Activated T-cell treated with anti-CD3 and anti-CD28 coated beads, Interleukin-2, amount 50 U/mL, for 4 hours (primary cell): ENCODE measurements at places on chromosomes 4 and X. TPM values are rescaled to one million over a fixed set of nuclear protein-coding genes. Genes with fewer than 3 reads are reported as not detected.
A peak's percentile ranks its signal among the peaks of the same experiment; 100 is the strongest.

Gene DRP2
- total RNA-seq: 0.30 TPM

- DNase-seq: no peak
Observed at GRCh38 chr4:102429553-102429952, 71.6 kb upstream of the NFKB1 start.

DNA sequence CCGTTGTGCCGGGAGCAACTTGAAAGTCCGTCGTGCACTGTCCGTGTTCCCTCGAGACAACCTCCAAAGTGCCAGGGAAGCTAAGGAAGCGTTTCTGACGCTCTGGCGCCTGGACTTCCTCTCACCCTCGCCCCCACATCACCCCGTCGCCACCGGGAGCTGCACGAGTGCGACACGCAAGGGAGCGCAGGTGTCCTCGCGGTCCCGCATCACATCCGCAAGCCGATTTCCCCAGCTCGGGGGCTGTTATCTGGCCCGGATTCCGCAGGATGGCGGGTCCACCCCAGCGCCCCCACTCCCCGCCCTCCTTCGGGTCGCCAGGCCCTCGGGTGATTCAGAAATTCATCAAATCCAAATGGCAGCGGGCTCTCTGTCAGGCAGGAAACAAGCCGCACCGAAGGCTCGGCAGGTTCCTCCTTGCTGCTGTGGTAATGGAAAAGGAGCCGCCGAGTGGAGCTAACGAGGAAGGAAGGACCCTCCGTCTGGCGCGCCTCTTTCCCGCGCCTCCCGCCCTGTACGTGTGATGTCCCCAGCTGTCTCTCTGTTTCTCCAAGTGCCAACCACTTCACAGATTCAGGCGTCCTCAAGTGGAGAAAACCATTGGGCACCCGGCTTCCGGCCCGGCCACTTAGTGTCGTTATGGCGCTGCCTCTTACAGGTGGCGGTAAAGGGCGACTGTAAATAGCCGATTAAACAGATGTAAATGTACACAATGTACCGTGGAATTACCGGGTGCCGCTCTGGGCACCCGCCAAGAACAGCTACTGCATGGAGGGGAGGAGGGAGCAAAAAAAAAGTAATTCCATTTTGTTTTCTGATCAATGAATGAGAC is 921 bp upstream of the SETD7 start:
- DNase-seq: peak; percentile 48

DNA sequence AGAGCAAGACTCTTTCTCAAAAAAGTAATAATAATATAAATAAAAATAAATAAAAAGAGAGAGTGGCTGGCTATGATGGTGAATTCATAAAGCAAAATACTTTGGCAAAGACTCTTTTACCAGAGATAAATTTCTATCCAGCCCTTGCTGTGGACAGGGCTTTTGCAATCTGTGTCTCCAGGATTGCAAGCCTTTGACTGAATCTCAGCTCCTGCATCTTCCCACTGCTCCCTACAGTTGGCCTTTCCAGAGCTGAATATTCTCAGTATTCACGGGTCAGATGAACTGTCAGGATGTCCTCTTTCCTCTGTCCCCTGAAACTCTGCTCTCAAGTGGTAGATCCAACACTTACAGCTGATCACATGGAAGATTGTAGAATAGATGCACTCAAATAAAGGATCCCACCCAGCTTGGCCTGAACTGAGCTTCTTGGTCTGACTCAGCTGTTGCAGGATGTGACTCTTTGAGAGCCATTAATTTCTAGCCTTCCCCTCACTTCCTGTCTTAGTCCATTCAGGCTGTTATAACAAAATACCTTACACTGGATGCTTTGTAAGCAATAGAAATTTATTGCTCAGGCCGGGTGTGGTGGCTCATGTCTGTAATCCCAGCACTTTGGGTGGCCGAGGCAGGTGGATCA is 123.4 kb upstream of the GUCY1A1 start:
- no peak for DNase-seq

- no peak for DNase-seq
Observed at GRCh38 chrX:487836-488235, 101.1 kb upstream of the PPP2R3B start.

- no peak for DNase-seq
Observed at GRCh38 chrX:48890296-48890925, 7.2 kb downstream of the TIMM17B start.

- DNase-seq: no peak
Observed at GRCh38 chrX:31279359-31279758, 207.5 kb upstream of the FTHL17 start.

DNA sequence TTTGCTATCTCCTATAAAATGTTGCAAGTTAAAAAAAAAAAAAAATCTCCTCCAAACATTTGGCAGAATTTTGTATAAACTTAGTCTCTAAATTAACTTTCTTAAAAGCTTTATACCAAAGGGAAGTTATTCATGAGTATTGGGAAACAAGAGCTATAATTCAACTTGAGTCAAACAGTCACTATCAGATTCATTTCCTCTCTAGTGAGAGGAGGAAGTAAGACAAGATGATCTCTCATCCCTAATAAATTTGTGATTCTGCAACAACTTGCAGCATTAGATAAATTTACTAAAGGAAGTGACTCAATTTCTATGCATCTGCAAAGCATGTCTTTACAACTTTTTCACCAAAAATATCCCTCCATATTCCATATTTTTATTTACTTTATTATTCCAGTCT is 135.4 kb upstream of the GNPDA2 start:
- DNase-seq: no peak

GRCh38 chr4:13108096-13108495 is 376.0 kb downstream of the RAB28 start:
- DNase-seq: no peak

Gene SLC49A3
- 0.53 TPM for total RNA-seq

GRCh38 chr4:26763063-26763462 is 97.6 kb upstream of the STIM2 start:
- no peak for DNase-seq

DNA sequence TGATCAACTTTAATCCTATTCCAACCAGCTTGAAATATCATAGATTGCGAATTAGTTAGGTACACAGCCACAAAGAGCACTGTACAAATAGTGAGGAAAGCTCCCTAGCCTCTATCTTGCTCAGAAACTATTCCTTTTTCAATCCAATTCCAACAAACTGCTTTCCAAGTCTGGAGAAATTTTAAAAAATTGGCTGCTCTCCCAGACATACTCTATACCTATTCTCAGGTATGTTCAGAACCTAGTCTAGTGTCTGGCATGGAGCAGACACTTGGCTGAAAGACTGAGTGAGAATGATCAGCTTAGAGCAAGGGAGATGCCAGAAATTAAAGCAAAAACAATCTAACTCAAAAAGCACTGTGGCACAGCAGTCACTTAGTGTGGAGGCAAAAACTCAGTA is 105.9 kb downstream of the SLC10A7 start:
- no peak for DNase-seq

GRCh38 chr4:173094739-173095421 is 73.7 kb upstream of the GALNT7 start:
- DNase-seq: no peak

DNA sequence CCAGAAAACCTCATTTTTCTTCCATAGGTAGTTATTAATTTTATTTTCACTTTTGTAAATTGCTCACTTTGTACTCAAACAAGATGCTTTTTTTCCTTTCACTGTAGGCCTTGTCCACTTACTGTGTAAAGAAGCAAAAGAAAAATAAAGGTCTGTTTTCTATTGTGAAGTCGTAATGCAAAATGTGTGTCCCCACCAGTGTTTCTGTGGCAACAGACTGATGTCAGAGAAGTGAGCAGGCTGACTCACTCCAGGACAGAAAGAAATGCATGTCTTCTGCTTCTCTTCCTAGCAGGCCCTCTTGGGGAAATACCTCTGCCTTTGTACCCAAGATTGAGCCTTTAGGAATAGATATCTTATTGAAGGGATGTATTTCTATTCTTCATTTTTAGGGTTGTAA is 30.3 kb downstream of the INPP4B start:
- DNase-seq: no peak
